ENCODE measurements at places on chromosomes 6 and 20.

- DNase-seq, result no peak
Measured at GRCh38 chr6:55617272-55617671, 38.3 kb upstream of the HMGCLL1 start.

- DNase-seq, result no peak
Measured at GRCh38 chr6:46437671-46438221, 53.5 kb downstream of the RCAN2 start.

- no peak for DNase-seq
Measured at GRCh38 chr20:46221256-46221833, 87.0 kb downstream of the CDH22 start.

GRCh38 chr20:400128-400453 is 8.0 kb upstream of the RBCK1 start:
- DNase-seq, result no peak

DNA sequence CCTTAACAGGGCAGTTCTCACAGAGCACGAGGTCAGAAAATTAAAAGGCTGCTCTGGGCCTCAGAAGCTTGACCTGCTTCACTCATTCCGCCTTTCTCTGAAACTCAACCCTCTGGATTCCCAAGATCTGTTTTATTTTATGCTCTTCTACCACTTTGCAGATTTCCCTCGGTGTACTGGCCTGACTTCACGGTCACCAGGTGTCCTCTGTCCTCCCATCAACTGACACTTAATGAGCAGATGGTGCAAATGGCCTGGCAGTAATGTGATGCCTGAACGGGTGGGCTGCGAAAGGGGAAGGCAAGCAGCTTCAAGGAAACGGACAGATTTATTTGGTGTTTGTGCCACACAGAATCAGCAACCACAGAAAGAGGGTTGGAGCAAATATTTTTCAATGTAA is 169.7 kb upstream of the TFAP2D start:
- no peak for DNase-seq

GRCh38 chr6:153301602-153302001 is 170.5 kb upstream of the RGS17 start:
- DNase-seq, result no peak

DNA sequence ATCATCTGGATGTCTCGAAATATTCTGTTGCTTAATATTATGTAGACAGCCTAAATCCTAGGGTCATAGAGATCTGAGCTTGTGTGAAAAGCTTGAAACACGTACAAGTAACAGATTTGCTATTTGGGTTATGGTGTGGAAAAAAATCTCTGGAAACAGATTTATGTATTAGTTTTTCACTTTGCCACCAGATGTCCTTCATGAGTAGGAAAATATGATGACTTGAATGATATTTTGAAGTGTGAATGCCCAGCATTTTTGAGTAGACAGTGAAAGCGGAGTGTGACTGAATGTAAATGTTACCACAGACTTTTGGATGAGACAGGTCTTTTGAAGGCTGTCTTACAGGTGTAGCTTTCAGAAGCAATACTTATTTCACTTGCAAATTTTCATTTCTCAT is 4.2 kb upstream of the BMP6 start:
- DNase-seq, result no peak

- no peak for DNase-seq
Measured at GRCh38 chr6:139912735-139913400, 538.4 kb upstream of the CITED2 start.

DNA sequence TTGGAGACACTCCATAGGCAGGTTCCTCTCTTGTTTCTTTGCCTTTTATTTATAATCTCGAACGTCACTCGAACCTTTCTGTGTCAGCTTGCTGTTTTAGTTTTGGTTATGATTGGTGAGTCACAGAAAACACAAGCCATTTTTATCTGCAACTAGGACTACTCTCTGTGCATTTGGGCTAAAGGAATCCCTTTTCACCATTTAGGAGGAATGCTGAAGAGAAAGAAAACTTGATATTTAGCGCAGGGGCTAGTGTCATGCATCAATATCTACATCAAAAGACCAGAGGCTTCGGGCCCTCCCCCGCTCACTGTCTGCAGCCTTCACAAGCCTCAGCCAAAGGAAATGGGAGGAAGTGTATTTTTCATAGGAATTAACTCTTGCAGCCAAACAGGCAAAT is 507.8 kb upstream of the CITED2 start:
- no peak for DNase-seq

GRCh38 chr20:47251154-47252020 is 105.1 kb downstream of the ZMYND8 start:
- DNase-seq, result no peak

DNA sequence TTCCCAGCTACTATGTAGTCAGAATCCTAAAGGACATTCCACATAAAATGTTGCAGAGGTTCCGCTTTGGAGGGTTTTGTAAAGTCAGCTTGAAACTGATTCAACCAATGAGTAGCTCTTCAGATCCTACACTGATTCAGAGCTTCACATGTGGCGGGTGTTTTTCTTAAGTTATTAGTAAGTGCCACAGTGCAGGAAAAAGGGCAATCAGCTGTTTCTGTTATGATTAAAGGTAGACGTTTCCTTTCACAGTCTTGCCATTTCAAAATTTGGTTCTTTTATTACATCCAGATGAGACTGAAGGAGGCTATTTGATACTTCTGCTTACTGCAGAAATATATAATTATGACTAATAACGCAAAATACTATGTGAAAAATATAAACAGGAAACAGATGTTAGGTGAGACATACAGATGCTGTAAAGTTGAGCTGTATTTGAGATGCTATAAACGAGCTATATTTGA is 443.9 kb downstream of the CDKAL1 start:
- no peak for DNase-seq

DNA sequence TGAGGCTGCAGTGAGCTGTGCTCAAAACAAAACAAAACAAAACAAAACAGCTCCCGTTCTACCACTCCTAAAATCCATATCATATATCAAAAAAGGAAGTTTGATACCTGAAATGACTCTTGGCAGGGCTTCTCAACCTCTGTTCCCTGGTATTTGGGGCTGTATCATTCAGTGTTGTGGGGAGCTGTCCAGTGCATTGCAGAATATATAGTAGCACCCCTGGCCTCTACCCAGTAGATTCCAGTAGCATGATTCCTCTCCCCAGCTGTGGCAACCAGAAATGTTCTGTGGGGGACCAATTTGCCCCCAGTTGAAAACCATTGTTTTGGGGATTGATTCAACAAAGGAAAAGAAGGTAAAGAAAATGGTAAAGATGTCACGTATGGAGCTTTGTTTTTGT is 238.9 kb downstream of the PRL start:
- no peak for DNase-seq

- peak; percentile 66 for DNase-seq
Measured at GRCh38 chr6:33672808-33673207, 38.7 kb downstream of the UQCC2 start.

DNA sequence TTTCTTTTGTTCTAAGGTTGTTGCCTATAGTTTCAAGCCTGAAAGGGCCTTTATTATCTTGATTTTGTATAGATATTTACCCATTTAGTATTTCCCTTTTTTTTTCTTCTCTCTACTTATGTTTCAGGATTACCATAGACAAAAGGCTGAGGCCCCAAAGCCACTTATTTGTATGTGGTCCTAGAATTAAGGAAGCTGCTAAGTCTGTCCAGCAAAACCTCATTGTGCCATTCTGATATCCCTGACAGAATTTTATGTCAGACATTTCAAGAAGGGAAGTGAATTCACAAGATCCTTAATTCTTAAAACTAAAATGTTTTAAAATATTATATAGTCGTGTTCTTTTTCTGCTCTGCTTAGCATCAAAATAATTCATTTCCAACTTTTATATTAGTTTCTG is 6.9 kb downstream of the HAO1 start:
- DNase-seq, result no peak

- DNase-seq, result no peak
Measured at GRCh38 chr6:71053475-71053874, 96.6 kb upstream of the B3GAT2 start.
